ENCODE measurements at places on chromosomes 7 and 10.

- no peak for DNase-seq
These were observed 468.2 kb upstream of the LRRTM3 start for GRCh38 chr10:66457629-66458028.

- DNase-seq = no peak
These were observed 43.4 kb upstream of the BMPER start for GRCh38 chr7:33861947-33862346.

DNA sequence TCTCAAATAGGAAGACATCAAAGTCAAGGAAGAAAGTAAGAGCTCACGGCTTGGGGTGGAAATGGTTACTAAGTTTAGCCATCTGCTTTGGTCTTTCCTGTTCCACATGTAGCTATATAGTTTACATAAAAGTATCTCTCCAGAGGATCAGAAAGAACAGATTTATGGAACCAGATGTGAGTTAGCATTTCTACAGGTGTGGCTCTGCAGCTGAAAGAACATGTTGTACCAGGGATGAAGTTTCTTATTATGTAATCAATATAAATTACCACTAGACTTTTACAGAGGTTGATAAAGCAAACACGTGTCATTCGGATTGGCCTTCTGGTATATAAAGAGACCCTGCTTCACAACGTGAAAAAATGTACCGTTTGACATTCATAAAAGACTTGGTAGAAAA lies 19.9 kb downstream of the CALD1 start:
- DNase-seq = no peak

DNA sequence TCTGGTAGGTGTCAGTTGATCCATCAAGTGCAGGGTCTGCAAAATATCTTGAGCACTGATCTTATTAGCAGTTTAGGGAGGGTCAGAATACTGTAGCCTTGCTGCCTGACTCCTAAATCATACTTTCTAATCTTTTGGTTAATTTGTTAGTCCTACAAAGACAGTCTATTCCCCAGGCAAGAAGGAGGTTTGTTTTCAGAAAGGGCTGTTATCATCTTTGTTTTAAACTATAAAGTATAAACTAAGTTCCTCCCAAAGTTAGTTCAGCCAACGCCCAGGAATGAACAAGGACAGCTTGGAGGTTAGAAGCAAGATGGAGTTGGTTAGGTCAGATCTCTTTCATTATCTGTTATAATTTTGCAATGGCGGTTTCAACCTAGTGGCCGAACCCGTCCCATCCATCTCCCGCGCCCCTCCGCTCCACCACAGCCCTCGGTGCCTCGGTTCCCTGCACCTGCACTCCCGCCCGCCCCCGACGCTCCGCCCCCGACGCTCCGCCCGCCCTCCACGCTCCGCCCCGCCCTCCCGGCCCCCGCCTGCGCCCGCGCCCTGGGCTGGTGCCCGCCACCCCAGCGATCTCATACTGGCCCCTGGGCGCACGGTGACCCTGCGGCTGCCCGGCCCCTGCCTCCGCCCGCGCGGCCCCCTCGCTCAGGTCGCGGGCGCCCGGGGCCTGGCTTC lies at the start of gene ADCK2:
ADCK2 (plus strand) TSS at position 564 of the 681 bp plus-strand sequence. CDS start 386 bp downstream, outside the sequence.
- no peak for DNase-seq

GRCh38 chr7:29435167-29435566 lies 128.5 kb upstream of the PRR15 start:
- no peak for DNase-seq

DNA sequence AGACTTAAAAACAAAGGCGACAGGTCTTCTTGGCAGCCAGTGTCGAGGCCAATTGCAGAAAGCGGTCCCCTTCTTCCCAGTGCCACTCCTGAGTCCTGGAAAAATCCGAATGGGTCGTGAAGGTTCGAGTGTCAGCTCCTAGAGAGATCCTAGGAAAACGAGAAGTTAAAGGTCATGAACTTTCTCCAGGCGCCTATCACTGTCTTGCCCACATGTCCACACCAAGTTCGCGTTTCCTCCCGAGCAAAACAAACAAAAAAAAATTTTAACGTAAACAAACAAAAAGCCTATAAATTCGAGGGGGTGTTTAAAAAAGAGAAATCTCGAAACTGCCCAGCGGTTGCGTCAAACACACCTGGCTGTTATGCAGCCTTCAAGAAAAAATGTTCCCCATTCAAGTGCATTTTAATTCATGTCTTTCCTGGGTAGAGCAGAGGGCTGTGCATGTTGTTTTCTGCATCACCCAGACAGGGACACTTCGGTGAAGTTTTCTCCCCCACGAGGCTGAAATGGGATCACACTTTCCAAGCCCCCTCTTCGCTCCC lies 1.5 kb downstream of the ARHGAP21 start:
- DNase-seq = no peak

DNA sequence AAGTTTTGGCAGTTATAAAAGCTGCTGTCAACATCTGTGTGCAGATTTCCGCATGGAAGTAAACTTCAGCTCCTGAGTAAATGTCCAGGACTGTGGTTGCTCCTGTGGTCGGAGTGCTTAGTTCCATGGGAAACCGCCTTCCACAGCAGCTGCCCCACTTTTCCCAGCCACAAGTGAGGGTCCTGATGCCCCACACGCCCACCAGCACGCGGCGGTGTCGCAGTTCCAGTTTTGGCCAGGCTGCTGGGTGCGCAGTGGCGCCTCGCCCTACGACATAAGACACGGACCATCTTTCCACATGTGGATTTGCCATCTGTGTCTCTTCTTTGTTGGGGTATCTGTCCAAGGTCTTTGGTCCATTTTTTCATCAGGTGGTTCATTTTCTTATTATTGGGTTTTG lies 167.1 kb downstream of the DIP2C start:
- no peak for DNase-seq

GRCh38 chr7:154978017-154978416 lies 24.9 kb downstream of the PAXIP1 start:
- no peak for DNase-seq

GRCh38 chr10:72483471-72483870 lies 128.8 kb upstream of the DNAJB12 start:
- no peak for DNase-seq

DNA sequence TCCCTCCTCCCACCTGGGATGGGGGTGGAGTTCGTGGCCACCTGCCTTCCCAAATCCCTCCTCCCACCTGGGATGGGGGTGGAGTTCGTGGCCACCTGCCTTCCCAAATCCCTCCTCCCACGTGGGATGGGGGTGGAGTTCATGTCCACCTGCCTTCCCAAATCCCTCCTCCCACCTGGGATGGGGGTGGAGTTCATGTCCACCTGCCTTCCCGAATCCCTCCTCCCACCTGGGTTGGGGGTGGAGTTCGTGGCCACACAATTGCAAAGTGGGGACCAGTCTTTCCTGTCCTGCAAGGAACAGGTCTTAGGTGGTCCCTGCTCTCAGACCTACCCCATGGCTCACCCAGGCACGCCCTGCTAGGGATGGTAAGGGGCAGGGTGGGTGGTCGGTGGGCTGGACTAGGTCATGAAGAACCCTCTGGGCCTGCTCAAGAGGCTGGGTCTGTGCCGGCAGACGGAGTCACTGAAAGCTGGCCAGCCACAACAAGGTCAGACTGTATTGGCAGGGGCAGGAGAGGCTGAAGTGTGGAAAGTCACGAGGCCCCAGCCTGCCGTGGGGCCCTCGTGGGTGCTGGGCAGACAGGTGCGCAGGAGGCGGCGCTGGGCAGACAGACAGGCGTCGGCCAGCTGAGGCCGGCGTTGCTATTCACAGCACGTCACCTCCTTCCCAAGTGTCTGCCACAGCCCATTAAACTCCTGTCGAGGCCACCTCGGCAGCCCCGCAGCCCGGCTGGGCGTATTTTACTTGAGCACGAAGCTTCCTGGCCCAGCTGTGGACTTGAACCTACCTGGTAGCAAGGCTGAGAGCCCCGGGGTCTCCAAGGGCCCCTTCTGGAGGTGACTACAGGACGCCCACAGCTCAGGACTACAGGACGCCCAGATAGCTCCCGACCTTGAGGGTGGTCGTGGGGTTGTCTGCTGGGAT lies 4.1 kb downstream of the KNDC1 start:
- no peak for DNase-seq

DNA sequence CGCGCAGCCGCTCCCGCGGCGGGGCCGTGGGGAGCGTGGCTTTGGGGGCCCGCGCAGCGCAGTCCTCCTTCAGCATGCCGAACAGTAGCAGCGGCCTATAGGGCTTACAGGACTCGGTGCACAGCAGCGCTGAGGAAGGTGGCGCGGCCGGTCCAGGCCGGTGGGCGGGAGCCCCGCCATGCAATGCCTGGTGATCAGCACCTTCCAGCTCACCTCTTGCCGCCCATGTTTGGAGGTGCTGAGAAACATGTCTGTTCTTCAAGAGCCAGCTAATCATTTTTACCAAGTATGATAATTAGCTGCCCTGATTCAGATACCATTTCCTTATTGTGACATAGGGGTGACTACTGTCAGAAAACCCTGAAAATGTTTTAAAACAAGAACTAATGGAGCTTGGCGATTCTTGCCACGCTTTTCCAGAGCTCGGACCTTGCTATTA lies 33.5 kb upstream of the SFTPD start:
- DNase-seq = no peak

DNA sequence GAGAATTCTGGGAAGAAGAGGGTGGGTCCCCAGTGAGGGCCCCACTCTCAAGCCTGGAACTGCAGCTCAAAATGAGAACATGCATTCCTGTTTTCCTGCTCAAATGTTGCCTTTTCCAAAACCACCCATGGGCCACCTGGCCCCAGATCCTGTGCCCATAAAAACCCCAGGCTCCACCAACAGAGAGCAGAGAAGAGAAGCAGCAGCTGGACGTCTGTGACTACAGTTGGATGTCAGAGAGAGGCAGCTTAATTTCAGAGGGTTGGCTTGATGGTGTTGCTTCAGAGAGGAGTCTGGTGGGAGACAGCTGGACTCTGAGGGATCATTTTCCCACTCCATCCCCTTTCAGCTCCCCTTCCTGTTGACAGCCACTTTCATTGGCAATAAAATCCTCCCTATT lies 256.4 kb downstream of the FZD1 start:
- DNase-seq = no peak

- DNase-seq = no peak
These were observed 701.2 kb upstream of the SORCS1 start for GRCh38 chr10:107865691-107866090.

- no peak for DNase-seq
These were observed 84.0 kb upstream of the MYO3A start for GRCh38 chr10:25849988-25850387.

DNA sequence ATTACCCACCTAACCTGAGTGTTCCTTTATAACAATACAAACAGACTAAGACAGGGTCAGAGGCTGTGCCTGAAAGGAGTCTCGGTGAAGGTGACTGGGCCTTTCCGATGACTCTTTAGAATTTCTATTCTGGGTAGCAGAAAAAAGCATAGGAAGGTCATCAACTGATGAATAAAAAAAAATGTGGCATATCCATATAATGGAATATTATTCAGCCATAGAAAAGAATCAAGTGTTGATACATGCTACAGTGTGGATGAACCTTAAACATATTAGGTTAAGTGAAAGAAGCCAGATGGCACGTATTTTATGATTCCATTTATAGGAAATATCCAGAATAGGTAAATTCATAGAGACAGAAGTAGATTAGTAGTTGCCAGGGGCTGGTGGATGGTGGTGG lies 83.4 kb downstream of the LRMDA start:
- no peak for DNase-seq

DNA sequence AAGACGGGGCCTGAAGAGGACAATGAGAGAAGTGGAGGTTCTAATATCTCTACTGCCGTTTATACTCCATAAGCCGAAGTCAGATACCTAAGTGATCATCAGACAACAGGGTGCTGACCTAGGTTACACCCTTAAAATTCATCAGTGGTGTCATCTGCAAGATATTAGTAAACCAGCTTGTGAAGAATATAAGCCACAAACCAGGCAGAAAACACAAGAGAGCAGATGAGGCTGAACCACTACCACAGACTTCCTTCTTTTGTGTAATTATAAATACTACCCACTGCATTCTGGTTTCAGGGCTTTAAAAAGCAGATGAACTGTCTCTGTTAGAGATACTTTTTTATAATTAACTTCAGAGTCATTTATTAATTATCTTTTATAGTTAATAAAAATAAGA lies 69.0 kb upstream of the LRRC17 start:
- DNase-seq = no peak

- DNase-seq = no peak
These were observed 17.3 kb upstream of the BLOC1S2 start for GRCh38 chr10:100303724-100304319.

GRCh38 chr7:91557789-91558404 lies 293.7 kb downstream of the FZD1 start:
- DNase-seq = no peak

GRCh38 chr7:130114374-130114773 lies 44.0 kb downstream of the KLHDC10 start:
- DNase-seq = no peak

- no peak for DNase-seq
These were observed 31.5 kb downstream of the TCF7L2 start for GRCh38 chr10:112981553-112981952.

DNA sequence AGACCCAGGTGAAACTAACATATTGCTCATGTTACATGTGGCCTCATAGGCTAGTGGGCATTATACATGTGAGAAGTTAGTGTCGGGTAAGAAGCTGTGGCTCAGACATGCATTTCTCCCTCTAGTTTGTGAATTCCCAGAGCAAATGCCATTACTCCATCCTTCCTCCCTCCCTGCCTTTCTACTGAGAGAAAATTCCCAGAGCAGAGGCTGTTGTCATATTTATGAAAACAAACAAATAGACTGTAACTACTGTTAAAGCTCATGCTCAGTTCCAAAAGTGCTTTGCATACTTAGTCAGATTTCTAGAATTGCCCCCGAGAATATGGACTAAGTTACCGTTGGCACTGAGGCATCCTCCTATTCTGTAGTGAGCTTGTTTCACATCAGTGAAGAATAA lies 29.0 kb downstream of the ZNRF2 start:
- no peak for DNase-seq

DNA sequence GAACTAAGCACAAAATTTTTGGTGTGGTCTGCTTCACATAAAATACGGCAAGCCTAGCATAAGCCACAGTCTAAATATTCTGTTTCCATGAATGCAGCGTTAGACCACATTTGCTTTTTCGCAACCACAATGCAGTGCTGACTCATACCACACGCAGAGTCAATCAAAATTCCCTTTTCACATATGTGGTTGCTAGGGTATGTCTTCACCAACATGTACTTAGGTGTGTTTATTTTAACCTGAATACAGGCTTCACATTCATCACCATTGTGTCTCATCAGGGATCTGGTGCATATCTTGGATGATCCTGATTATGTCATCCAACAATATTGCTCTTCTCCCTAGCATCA lies 90.8 kb downstream of the CHN2 start:
- DNase-seq = no peak

DNA sequence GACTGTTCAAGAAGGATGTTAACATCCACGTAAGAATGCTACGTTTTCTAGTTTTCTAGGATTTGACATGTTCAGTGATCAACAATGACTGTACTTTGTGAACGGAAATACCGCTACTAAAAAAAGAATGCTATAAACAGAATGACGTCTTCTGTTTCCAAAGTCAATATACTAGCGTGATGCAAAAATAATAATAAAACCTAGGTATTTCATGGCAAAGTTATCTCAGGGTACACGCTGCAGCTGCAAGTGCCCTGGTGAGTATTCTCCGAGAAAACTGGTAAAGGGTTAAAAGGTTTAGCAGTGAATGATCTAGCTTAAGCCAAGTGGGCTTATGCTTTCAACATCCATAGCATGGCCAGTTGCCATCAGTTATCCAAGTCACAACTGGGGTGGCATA lies 653.3 kb upstream of the PFKP start:
- DNase-seq = no peak
